IPS DF 6.9 (cell line): ENCODE measurements at places on chromosomes 2 and 18.

DNA sequence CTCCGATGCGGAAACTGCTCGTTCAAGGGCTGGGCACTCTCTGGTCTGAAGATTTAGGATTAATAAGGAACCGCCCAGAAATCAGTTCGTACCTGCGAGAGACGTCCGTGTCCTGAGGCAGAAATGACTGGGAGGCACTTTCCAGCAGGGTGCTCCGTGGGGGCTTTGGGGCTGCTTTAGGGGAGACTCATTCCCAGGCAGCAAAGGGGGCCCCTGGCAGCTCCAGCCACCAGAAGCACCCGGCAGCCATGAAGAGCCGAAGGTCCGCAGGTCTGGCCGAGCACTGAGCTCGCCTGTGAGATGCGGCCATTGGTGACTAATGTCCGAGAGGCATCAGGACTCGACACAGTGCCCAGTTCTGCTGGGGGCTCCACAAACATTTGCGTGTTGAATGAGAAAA is 20.9 kb downstream of the KCNG2 start:
- no peak for DNase-seq

- no peak for DNase-seq
Measured at GRCh38 chr2:85390941-85391669, 19.1 kb downstream of the CAPG start.

- no peak for DNase-seq
Measured at GRCh38 chr2:209519906-209520305, 96.1 kb downstream of the MAP2 start.

DNA sequence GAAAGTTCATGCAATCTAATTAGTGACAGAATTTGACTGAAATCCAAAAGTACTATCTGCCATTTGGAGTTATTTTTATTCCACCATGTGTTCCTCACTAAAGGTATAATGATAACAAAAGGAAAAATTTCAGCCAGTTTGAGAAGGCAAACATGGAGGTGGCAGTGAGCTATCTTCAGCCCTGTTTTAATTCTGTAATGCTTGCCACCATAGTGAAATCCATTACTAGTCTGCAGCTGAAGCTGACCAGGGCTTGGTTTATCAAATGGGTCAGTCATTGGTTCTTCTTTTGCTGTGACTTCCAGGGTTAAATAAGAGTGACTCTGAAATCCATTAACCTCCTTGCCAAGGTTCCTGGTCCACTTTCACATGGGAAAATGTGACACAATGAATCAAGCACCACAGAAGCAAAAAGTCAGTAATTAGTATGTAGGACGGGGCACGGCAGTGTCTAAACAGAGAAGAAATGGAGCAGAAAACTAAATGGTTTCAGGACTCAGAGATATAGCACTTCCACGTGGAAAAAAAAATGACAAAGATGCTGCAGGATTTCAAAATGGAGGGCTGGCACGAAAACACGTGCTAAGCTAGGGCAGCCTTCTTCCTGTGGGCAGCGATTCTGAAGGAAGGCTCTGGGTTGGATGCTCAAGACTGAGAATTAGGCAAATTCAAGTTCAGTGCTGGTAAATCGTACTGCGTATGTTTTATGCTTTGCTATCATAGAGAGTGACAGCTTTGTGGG is 87.2 kb downstream of the EPHA4 start:
- DNase-seq, result no peak

- DNase-seq, result no peak
Measured at GRCh38 chr18:49016648-49017539, 66.1 kb upstream of the SMAD7 start.

GRCh38 chr2:81260320-81260719 is 955.8 kb upstream of the LRRTM1 start:
- no peak for DNase-seq

- DNase-seq, result no peak
Measured at GRCh38 chr2:223267160-223267951, 215.4 kb downstream of the KCNE4 start.

GRCh38 chr2:66435549-66435875 is 587 bp downstream of the MEIS1 start:
- DNase-seq, result no peak

DNA sequence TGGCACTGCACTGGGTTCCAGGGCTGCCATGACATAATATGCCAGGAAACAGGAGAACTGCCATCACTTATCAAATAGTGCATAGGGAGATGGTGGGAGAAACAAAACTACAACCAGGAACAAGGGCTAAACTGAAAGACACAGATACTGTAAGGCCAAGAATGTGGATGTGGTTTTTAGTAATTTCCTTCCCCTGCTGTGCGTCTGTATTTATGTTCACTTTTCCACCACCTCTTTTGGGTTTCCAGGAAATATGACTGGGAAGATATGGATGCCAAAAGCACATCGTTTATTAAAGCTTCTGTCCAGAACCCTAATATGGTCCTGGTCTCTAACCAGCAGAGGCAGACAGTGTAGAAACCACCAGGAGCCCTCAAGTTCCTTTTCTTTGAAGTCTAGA is 759.7 kb upstream of the FANCL start:
- DNase-seq, result no peak

DNA sequence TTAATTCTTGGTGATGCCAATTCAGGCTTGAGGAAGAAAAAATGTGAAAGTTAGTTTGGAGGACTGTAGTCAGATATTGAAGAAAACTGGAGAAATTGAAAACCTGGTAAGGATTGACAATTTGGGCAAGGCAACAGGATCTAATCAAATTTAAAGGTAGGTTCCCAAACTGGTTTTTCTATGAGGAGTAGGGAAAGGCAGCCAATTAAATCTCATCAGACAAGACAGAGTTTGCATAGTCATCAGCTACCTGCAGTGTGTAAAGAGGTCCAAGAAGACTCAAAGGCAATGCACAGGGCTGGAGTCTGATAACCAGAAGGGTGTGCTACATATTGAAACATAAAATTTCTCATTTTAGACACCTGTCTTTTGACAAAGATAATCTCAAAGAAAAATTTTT is 16.0 kb upstream of the CAB39 start:
- DNase-seq, result no peak

- no peak for DNase-seq
Measured at GRCh38 chr2:162029287-162029901, 44.6 kb downstream of the DPP4 start.

DNA sequence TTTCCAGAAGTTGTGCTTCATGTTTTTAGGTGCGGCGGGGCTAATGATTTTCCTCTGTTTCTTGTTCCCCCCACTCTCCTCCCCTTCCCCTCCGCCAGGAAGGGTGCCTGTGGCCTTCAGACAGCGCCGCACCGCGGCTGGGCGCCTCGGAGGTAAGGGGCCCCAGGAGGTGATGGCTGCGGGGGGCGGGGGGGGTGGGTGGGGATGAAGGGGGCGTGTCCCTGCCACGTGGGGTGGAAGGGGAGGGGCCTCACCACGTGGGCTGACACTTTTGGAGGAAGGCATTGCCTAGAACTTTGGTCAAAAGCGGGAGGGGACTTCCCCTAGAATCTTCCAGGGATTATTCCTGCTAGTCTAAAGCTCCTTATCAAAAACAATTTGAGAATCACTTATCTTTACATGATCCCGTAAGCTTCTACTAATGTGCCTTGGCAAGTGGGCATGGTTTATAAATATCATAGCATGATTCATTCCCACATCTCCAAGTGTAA is 83.1 kb downstream of the FAM210A start:
- no peak for DNase-seq

GRCh38 chr18:51852681-51853080 is 487.3 kb upstream of the DCC start:
- no peak for DNase-seq

GRCh38 chr18:35782926-35783325 is 189.6 kb upstream of the RMP24 start:
- no peak for DNase-seq

DNA sequence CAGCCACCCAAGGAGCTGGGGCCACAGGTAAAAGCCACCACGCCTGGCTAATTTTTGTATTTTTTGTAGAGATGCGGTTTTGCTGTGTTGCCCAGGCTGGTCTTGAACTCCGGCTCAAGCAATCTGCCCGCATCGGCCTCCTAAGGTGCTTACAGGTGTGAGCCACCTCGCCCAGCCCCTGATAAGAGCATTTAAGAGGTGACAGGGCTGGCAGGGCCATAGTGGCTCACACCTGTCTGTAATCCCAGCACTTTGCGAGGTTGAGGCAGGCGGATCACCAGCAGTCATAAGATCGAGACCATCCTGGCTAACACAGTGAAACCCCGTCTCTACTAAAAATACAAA is 9.0 kb upstream of the CNNM3 start:
- DNase-seq, result no peak

DNA sequence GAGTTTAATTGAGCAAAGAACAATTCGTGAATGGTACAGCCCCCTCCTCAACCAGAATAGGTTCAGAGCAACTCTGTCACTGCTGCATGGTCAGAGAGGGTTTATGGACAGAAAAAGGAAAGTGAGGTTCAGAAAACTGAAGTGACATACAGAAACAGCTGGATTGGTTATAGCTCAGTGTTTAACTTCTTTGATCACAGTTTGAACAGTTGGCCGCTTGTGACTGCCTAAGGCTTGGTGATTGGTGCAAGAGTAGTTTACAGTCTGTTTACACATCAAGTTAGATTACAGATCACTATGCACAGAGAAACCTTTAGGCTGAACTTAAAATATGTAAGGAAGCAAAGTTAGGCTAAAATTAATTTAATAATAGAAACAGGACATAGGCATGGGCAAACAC is 459.2 kb downstream of the KCNJ3 start:
- no peak for DNase-seq

DNA sequence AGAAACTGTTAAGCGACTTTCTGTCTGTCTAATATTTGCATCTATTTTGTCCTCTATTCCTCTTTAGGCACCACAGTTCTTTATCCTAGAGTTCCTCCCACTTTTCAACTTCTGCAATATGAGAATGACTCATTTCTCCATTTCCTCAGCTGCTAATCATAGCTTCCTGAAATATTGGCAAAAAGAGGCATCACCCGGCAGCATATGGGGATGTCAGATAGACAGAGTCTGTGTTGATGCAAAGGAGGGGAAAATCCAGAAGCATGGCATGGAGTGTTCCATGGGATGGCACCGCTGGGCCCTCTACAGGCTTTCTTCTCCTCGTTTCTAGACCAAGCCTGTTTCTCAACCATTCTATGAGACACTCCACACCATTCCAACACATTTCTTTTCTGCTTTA is 93.4 kb downstream of the DOCK10 start:
- DNase-seq, result no peak

GRCh38 chr2:25879133-25879730 is 945 bp upstream of the ASXL2 start:
- no peak for DNase-seq

GRCh38 chr2:187055463-187055862 is 206.5 kb upstream of the ZSWIM2 start:
- no peak for DNase-seq

DNA sequence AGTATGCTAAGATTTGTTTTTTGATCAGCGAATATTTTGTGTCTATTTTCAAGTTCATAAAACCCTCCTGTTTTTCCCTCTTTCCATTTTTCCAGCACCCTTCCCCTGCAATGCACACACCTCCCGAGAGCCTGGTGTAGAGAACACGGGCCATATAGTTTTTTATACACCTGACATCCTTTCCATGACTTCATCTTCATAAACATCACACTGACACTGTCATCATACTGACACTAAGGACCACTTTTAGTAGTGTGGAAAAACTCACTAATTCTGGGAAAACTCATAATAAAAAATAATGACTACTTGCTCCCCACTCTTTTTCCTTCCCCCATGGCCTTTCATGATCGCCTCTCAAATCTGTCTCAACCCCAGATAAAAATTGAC is 70.2 kb downstream of the EPHA4 start:
- DNase-seq, result no peak
